ENCODE measurements at places on chromosomes 7 and 10.

DNA sequence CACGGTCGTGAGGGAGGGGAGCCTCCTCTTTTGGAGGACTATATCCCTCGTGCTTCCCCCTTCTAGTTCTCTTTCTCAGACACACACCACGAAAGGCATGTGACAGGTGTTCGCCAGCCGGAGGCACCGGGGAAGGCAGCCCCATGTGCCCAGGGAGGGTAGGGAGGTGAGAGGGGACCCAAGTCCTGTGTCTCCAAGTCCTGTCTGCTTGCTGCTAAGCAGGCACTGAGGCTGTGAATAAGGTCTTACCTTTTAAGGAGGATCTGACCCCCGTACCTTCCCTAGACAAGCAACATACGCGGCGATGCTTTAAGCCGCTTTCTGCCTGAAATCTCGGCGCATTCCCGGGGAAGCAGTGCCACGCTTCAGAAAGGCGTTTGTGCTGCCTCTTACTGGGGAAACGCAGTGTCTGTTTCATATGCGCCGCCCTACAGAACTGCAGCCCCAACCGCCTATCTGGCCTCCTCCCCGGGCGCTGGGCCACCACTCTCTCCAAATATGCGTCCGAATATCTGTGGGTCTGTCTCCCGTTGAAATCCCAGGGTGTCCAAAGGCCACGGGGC is 770 bp downstream of the PLXNA4 start:
- no peaks in the 10 kb centered on the region for H3K36me3 ChIP-seq
- DNase-seq: peak; percentile 70
- no peak overlapping the region for H3K4me3 ChIP-seq
- H3K27ac ChIP-seq: no peak overlapping the region

DNA sequence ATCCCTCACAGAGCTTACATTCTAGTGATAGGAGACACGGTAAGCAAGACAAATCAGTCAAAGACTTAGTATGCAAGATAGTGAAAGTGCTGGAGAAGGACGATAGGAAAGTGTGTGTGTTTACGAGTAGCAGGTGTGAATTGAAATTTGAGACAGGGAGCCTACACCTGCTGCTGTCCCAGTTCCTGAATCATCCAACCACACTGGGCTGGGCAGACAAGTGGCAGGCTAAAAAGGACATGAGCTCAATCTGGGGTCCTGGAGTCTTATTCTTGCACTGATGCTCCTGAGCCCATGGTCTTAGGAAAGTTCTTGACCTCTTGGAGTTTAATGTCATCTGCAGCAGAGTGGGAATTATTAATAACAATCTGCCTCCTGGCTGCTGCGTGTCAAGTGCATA is 16.2 kb downstream of the RBP3 start:
- no peak for DNase-seq
- H3K27me3 ChIP-seq: no peaks in the 10 kb centered on the region
- H3K36me3 ChIP-seq: no peaks in the 10 kb centered on the region
- H3K4me1 ChIP-seq: no peaks in the 10 kb centered on the region
- no peak overlapping the region for H3K4me3 ChIP-seq
- H3K27ac ChIP-seq: no peak overlapping the region

DNA sequence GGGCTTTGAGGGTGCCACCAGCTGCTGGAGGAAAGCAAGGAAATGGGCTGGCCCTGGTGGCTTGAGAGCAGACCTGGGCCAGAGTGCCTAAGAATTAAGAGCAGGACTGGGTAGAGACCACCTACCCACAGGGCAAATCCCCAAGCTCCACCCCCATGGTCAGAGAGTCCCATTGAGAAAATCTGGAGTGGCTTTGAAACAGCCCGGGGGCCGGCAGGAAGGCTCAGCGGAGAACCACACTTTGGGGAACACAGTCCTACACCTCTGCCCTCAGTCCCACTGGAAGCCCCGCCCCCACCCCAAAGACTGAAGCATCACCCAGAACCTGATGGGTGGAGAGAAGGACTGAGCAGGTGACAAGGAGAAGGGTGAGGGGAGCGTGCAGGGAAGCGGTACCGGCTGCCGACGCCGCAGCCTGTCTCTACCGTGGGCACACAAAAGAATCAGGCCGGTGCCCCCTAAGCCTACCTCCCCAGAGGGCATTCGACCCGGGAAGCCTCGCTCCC is 3.6 kb downstream of the SMARCD3 start:
- H3K36me3 ChIP-seq: no peaks in the 10 kb centered on the region
- no peak overlapping the region for H3K4me3 ChIP-seq
- H3K27ac ChIP-seq: no peak overlapping the region
- peaks cover 16% of the 10 kb centered on the region for H3K4me1 ChIP-seq
- H3K27me3 ChIP-seq: peaks cover 2% of the 10 kb centered on the region

GRCh38 chr10:105017691-105018090 is 376.6 kb downstream of the SORCS3 start:
- H3K36me3 ChIP-seq: no peaks in the 10 kb centered on the region
- no peaks in the 10 kb centered on the region for H3K27me3 ChIP-seq
- H3K4me3 ChIP-seq: no peak overlapping the region
- DNase-seq: no peak
- no peak overlapping the region for H3K27ac ChIP-seq

DNA sequence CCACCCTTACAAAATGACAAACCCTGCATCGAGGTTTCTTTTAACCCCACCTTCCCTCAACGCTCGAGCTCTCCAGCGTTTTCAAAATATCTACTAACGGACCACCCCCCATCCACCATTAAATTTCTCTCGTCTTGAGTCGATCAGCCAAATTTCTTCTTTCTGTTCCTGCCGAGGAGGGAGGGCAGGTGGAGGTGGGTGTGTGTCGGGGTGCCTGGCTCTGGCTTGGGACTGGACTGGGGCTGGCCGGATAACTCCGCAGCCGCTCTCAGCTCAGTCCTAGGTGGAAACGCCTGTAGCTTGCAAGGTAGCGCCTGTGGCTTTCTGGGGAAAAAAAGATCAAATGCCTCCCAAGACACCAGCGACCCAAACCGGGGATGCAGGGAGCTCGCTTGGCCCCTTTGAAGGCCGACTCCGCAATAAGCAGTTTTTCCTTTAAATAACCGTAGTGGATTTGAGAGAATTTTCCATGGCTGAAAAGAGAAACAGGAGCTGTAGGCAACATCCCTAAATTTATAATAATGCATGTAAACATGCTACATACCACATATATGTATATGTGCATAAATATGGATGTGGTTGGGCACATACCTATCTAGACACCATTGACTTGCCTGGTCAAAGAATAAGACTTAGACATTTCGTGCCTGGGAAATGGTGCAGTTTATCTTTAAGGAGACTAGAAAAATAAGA is 1.9 kb upstream of the TMEM178B start:
- H3K27ac ChIP-seq: no peak overlapping the region
- peak overlapping the region; percentile 37 for H3K4me3 ChIP-seq
- DNase-seq: peak; percentile 37

GRCh38 chr7:8613191-8613590 is 179.8 kb downstream of the NXPH1 start:
- H3K4me1 ChIP-seq: no peaks in the 10 kb centered on the region
- no peak overlapping the region for H3K27ac ChIP-seq
- no peak for DNase-seq
- no peaks in the 10 kb centered on the region for H3K36me3 ChIP-seq

GRCh38 chr7:112876877-112877276 is 86.7 kb upstream of the TMEM168 start:
- H3K4me1 ChIP-seq: no peaks in the 10 kb centered on the region
- H3K27ac ChIP-seq: no peak overlapping the region
- H3K4me3 ChIP-seq: no peak overlapping the region
- H3K36me3 ChIP-seq: no peaks in the 10 kb centered on the region
- DNase-seq: no peak

DNA sequence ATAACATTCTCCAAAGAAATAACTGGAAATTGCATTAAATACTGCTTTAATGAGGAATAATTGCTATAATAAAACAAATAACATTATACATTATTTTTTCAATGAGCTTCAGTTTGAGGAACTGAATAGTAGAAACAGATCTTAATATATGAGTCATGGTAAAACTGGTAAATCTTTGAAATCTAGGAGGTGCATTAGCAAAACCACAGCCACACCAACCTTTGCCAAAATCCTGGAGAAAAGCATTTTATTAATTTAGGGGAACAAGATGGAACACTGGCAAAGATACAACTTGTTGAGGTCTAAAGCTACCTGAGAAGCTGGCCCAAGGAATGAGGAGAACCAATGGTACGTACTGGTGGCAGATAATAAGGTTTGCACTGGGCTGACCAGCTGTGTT is 5.4 kb upstream of the ASL start:
- no peak overlapping the region for H3K4me3 ChIP-seq
- no peaks in the 10 kb centered on the region for H3K36me3 ChIP-seq
- no peaks in the 10 kb centered on the region for H3K27me3 ChIP-seq
- H3K4me1 ChIP-seq: no peaks in the 10 kb centered on the region

DNA sequence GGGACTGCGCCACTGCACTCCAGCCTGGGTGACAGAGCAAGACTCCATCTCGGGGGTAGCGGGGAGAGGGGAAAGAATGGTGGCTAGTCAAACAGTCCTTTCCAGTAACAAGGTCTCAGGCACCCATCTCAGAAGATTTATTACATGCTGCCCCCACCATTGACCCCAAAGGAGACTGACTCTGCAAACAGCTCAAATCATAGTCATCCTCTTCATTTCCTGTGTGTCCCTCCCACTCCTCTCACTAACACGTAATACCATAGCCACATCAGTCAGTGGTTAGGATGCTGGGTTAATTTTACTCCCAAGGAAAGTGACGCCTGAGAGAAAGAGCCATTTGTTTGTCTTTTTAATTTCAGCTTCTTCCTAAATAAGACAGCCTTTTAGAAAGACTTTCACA is 56.6 kb upstream of the BET1 start:
- H3K27me3 ChIP-seq: no peaks in the 10 kb centered on the region
- peaks cover 5% of the 10 kb centered on the region for H3K4me1 ChIP-seq
- DNase-seq: no peak
- no peaks in the 10 kb centered on the region for H3K36me3 ChIP-seq

GRCh38 chr10:1050145-1050544 is 1.2 kb upstream of the IDI1 start:
- no peaks in the 10 kb centered on the region for H3K27me3 ChIP-seq
- no peaks in the 10 kb centered on the region for H3K36me3 ChIP-seq
- H3K4me3 ChIP-seq: peak overlapping the region; percentile 76
- DNase-seq: peak; percentile 53

DNA sequence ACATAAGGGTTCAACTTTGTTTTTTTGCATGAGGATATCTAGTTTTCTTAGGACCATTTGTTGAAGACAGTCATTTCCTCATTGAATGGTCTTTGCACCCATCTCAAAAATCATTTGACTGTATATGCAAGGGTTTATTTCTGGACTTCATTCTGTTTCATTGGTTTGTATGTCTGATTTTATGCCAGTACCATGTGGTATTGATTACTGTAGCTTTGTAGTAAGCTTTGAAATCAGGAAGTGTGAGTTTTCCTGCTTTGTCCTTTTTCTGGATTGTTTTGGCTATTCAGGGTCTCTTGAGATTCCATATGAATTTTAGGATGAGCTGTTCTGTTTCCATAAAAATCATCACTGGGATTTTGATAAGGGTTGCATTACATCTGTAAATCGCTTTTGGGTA is 63.9 kb downstream of the SND1 start:
- no peaks in the 10 kb centered on the region for H3K27me3 ChIP-seq
- peaks cover 3% of the 10 kb centered on the region for H3K36me3 ChIP-seq
- H3K27ac ChIP-seq: no peak overlapping the region

GRCh38 chr7:4159154-4159501 is 523.0 kb upstream of the FOXK1 start:
- no peak overlapping the region for H3K4me3 ChIP-seq
- H3K27ac ChIP-seq: no peak overlapping the region
- no peaks in the 10 kb centered on the region for H3K4me1 ChIP-seq
- no peak for DNase-seq
- H3K36me3 ChIP-seq: no peaks in the 10 kb centered on the region

- H3K27ac ChIP-seq: no peak overlapping the region
- H3K36me3 ChIP-seq: no peaks in the 10 kb centered on the region
- H3K4me3 ChIP-seq: no peak overlapping the region
- H3K27me3 ChIP-seq: no peaks in the 10 kb centered on the region
- DNase-seq: no peak
- no peaks in the 10 kb centered on the region for H3K4me1 ChIP-seq
These were observed 45.7 kb downstream of the PAPSS2 start for GRCh38 chr10:87705339-87705738.

- no peaks in the 10 kb centered on the region for H3K27me3 ChIP-seq
- H3K4me3 ChIP-seq: peak within 1 kb of the TSS; percentile 88
- H3K27ac ChIP-seq: peak within 1 kb of the TSS; percentile 97
- no peaks in the 10 kb centered on the region for H3K36me3 ChIP-seq
These were observed at the start of gene ARL5B for GRCh38 chr10:18659125-18659818. ARL5B (plus strand) TSS chr10:18659431; CDS start chr10:18659638, 207 bp downstream.

GRCh38 chr7:141515941-141516340 is 35.3 kb upstream of the AGK start:
- no peak for DNase-seq
- no peak overlapping the region for H3K27ac ChIP-seq
- H3K4me3 ChIP-seq: no peak overlapping the region
- H3K4me1 ChIP-seq: peaks cover 1% of the 10 kb centered on the region

GRCh38 chr7:16412274-16413254 is 8.8 kb downstream of the CRPPA start:
- DNase-seq: no peak
- H3K27me3 ChIP-seq: no peaks in the 10 kb centered on the region
- no peaks in the 10 kb centered on the region for H3K36me3 ChIP-seq
- no peak overlapping the region for H3K27ac ChIP-seq
- H3K4me1 ChIP-seq: no peaks in the 10 kb centered on the region

DNA sequence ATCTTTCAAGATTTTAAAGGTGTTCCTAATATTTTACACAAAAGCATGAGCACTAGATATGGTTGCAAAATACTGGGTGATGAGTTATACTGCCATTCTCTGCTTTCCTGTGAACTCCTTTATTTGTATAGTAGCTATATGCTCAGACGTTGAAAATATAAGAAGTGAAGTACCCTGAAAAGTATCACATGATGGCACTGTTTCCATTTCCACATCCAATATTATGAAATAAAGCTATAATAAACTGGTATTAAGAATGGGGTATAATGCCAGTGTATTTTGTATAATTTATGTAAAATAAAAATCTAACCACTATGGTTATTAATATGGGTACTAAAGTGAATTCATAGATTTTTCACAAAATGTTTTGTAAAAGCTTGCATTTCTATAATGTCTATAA is 79.6 kb upstream of the FOXP2 start:
- no peaks in the 10 kb centered on the region for H3K36me3 ChIP-seq
- no peak overlapping the region for H3K4me3 ChIP-seq
- H3K27ac ChIP-seq: no peak overlapping the region
- H3K27me3 ChIP-seq: no peaks in the 10 kb centered on the region
- no peak for DNase-seq
